ENCODE measurements at places on chromosomes 11 and 22.

DNA sequence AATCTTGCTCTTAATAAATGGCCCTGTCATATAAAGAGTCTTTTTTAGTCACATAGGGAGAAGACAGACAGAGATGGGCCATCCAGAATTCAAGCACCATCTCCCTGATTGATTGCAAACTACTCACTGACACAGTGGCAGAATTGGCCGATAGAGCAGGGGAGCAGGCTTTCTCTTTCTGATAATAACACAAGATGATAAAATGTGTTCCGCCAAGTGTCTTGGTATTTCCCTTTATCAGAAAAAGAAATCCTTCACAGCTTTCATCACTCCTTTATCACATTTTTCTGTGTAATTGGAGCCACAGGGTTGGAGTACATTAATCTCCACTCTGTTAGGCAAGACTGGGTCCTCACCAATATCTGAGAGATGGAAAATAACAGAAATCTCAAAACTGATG lies 406.0 kb downstream of the TMEM135 start:
- DNase-seq = peak; percentile 11

DNA sequence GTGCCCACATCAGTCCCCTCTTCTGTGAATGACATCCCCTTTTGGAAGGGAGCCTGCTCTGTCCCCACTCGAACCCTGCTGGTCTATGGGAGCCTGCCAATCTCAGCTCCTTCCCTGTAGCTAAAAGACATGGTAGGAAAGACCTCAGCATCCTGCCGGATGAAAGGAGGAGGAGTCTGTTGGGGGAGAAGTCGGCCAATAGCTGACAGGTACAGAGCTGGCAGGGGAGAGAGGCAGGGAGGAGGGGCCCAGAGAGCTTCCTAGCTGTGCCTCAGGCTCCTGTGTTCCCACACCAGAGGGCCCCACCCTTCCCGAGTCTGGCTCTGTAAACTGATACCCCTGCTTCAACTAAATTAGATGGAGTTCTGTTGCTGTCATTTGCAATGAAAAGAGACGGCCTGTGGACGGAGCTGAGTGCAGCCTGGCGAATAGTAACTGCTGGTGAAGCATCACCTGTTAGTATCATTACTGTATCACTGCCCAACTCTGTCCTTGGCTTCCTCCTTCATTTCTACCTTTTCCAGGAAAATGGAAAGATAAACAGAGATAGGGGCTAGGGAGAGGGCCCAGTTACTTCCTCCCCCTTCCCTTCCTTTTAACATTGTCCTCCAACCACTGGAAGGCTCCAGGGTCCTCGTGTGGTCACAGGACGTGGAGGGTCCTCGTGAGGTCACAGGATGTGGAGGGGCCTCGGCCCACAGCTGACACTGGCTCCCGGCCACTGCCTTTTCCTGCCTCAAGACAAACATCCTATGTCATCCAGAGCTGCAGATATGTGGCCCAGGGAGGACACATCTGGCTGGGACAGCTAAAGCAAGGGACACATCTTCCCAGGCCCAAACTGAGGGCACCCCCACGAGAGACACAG lies 15.1 kb downstream of the FXYD6 start:
- DNase-seq = no peak

DNA sequence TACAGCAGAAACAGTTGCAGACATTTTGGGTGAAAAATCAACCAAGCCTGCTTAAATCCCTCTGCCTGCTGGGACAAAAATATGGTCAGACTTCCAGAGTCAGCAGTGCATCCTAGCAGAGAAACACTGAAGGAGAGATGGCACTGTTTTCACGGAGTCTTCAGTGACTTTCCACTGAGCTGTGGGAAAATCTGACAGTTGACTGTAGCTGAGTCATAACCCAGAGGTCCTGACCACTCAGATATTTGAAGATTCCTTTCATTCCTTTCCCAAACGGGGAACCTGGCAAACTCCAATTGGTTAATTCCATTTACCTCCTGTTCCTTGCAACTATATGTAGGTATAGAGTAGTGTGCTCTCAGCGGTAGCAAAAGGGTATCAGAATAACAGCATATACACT lies 20.9 kb upstream of the UPB1 start:
- DNase-seq = no peak

- DNase-seq = peak; percentile 83
These were observed 225.6 kb upstream of the E2F8 start for GRCh38 chr11:19466314-19466713.
